ENCODE measurements at places on chromosomes 16 and 17. TPM values are rescaled to one million over a fixed set of nuclear protein-coding genes. Genes with fewer than 3 reads are reported as not detected.

Gene MMP28
- polyA plus RNA-seq, result 7.5 TPM

Gene KRTAP4-6
- polyA plus RNA-seq, result not detected

Gene CTRB1
- not detected for polyA plus RNA-seq

Gene NT5M
- polyA plus RNA-seq, result 3.1 TPM

Gene KRT20
- polyA plus RNA-seq, result 31.7 TPM

Gene FKBP10
- 43.2 TPM for polyA plus RNA-seq

Gene PMP22
- 74.0 TPM for polyA plus RNA-seq

Gene PRSS22
- polyA plus RNA-seq, result 0.63 TPM

Gene KRT31
- not detected for polyA plus RNA-seq

Gene AXIN2
- 12.4 TPM for polyA plus RNA-seq

Gene CCDC200
- polyA plus RNA-seq, result 47.1 TPM

Gene PRKCB
- polyA plus RNA-seq, result 3.1 TPM

Gene TERB1
- polyA plus RNA-seq, result 0.09 TPM

Gene TNS4
- 0.06 TPM for polyA plus RNA-seq

Measured in large intestine (tissue), 12 donors.